ENCODE measurements at places on chromosomes 6 and 20.

DNA sequence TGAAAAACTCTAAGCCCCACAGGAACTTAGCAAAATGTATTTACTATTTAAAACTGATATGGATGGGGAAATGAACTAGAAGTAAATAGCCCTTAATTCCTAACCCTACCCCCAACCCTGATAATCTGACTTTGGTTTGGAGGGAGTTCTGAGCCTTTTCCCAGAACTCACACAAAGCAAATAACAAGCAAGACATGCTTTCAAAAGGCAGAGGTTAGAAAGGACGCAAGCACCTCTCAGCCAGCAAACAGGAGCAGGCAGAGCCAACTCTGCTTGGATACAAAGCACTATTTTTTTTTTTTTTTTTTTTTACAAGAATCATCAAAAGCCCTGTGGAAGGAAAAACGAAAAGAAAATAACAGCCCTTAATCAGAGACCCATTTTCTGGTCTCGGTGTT, 58.7 kb downstream of the SLC22A23 start:
- DNase-seq = no peak

GRCh38 chr6:82882363-82883023, 183.1 kb downstream of the UBE3D start:
- DNase-seq = no peak

GRCh38 chr6:81003156-81003555, 749.3 kb downstream of the TENT5A start:
- DNase-seq = no peak

DNA sequence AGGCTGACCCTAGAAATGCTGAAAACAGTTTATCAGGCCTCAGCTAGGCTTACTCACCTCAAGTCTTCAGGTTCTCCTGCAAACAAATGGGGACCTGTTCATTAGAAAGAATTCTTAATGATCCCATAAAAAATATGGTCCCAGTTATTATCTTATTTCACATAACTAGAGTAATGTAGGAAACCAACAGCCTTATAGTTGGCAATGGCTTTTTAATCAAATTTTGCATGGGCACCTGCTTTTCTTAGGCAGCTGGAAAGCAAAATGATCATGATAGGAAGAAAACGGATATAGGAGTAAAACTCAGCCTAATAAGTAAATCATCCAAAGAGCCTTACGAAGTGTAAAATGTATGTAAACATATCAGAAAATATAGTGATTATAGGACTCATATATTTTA, 1.3 kb downstream of the NRSN1 start:
- DNase-seq = no peak

GRCh38 chr20:59690101-59690500, 85.8 kb downstream of the PHACTR3 start:
- DNase-seq = no peak

DNA sequence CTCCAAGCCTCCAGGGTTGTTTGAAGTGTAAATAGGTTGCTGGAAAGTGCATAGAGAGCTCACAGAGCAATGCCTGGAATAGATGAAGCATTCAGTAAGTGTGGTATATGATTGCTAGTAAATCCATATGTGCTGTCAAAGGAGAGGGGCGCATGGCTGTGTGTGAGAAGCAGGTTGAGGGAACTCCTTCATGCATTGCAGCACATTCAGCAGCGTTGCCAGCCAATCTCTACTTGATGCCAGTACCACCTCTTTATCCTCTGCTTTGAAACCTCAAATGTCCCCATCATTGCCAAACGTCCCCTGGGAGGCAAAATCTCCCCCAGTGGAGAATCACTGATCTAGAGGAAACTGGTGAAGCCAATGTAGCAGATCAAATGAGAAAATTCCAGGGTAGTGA, 82.7 kb upstream of the RALGAPA2 start:
- no peak for DNase-seq

- DNase-seq = no peak
These were observed 98.9 kb downstream of the PDSS2 start for GRCh38 chr6:107360476-107360875.

DNA sequence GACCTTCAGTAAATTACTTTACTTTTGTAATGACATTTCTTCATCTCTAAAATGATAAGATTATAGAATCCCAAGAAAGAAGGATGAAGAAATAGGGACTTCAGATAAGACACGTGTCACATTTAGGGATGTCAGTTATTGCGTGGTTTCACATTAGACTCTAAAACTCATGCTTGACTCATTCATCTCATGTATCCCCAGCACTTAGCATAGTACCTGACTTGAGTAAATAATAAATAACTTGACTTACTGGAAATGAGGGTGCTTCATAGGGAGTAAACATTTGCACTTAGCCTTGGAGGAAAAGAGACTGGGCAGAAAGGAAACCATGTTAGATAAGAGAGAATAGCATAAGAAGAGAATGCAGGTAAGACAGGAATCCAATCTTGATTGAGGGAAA, 37.2 kb downstream of the VTA1 start:
- DNase-seq = no peak

DNA sequence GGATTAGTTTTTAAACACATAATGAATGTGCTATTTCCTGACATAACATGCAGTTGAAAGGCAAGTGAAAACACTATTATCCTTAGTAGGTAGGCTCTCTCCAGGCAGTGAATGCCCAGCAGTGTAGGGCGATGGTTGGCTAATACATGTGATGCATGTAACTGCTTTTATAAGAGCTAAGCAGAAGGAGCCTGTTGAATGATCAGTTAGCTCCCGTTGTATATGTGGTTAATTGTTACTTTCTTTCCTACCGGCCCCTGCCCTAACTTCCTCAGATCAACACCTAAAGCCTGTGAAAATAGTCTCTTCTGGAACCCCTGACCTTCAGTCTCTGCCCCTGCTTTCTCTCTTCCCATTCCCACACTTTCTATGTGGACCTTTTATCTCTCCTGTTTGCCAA, 10.5 kb downstream of the SOX4 start:
- DNase-seq = no peak

GRCh38 chr20:59752101-59752586, 147.8 kb downstream of the PHACTR3 start:
- peak; percentile 80 for DNase-seq

GRCh38 chr6:64090352-64090751, 454.8 kb downstream of the PHF3 start:
- no peak for DNase-seq

DNA sequence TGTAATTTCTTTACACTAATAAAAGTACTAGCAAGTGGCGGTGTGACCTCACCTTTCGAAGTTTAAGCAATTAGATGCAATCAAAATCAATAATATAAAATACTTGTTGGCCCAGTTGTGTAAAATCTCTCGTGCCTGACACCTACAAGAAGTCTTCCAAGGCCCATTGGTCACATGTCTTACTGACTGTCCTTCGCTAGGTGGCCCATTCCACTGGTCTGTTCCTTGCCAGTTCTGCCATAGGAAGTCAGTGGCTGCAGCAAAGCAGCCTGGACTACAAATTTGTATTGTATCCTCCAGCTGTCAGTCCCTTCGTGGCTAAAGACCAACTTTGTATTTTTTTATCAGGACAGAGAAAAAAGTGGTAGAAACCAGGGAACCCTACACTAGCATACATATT, 61.8 kb downstream of the CYB5R4 start:
- no peak for DNase-seq

GRCh38 chr6:165298402-165298801, 11.0 kb downstream of the C6orf118 start:
- no peak for DNase-seq

GRCh38 chr20:33059741-33060390, 6.2 kb downstream of the BPIFB3 start:
- DNase-seq = no peak

- no peak for DNase-seq
These were observed 125.7 kb upstream of the EDN1 start for GRCh38 chr6:12164508-12164770.

DNA sequence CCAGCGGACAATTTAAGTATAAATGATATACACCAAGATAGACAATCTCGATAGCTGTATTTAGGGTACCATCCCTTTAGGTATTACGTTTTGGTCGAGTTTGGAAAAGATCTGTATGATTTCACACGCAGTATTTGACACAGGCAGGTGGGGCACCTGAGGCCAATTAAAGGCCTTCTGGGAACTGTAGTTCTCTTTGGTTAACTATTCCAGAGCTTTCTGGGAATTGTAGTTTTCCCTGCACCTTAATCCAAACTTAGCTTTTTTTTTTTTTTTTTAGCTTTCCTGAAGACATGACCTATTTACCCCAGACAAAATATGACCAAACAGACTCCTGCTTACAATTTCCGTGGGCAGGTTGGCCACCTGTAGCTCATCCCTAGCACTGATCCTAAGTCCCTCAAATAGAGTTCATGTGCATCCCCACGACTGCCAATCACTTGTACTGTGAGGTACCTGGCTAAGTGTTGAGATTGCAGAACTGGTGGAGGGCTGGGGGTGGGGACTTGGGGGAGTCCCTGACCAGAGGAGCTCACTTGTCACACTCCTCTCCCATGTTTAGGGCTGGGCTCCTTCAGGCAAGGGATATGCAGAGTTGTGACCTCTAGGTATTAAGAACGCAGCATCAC, 999 bp upstream of the EHMT2 start:
- DNase-seq = peak; percentile 7
